ENCODE measurements at places on chromosomes 11 and 22.

- no peak for DNase-seq
Measured at GRCh38 chr22:26041931-26042330, 127.3 kb upstream of the SEZ6L start.

GRCh38 chr11:81869351-81870065 lies 864.2 kb downstream of the FAM181B start:
- DNase-seq, result peak; percentile 47

GRCh38 chr22:23751441-23751996 lies 607 bp upstream of the ZNF70 start:
- no peak for DNase-seq

GRCh38 chr11:35507688-35508087 lies 17.7 kb downstream of the PAMR1 start:
- no peak for DNase-seq

DNA sequence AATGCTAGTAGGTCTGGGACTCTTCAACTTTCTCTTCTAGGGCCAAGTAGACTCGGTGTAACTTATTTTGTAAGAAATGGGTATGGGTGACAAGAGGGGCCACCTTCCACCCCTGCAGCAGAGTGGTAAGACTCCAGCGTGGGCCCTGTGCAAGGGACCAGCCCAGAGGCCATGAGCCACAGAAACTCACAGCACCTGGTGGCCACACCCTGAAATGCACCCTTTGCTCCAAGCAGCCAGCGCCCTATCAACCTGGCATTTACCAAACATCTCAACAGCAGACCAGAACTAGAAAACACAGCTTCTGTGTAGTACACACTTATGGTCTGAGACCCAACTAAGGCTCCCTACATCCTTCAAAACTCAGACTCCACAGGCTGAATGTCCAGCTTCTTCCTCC lies 5.7 kb downstream of the CDCA5 start:
- peak; percentile 44 for DNase-seq
